ENCODE measurements at places on chromosomes 7 and 10.

GRCh38 chr7:31811650-31812461 is 124.8 kb downstream of the PPP1R17 start:
- DNase-seq: no peak

- DNase-seq: no peak
Measured at GRCh38 chr10:29608476-29609301, 26.1 kb downstream of the SVIL start.

DNA sequence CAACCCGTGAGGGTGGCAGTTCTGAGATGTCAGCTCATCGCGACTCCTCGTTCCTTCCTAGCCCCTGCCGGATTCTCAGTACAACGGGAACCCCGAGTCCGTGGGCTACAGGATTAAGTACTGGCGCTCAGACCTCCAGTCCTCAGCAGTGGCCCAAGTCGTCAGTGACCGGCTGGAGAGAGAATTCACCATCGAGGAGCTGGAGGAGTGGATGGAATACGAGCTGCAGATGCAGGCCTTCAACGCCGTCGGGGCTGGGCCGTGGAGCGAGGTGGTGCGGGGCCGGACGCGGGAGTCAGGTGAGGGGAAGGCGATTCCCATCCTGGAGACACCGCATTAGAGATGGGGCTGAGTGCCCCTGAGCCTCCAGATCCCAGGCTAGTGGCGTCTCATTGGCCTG is 568.1 kb upstream of the FOXK1 start:
- DNase-seq: no peak

DNA sequence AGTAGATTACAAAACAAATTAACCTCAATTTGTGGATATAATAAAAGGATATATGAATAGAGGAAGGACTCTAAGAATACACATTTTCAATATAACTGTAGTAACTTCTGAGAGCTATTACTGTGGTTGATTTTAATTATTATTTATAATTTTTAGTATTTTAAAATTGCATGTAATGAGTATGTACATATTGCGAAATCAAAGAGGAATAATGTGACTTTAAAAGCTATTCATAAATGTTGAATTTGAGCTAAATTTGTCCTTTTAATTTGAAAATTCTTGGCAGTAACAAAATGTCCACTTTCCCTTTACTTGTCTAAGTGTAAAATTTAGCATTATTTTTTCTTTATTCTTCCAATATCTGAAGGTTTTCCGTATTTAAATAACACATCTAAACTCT is 750.6 kb upstream of the PCDH15 start:
- no peak for DNase-seq

GRCh38 chr10:106535304-106535953 is 629.1 kb downstream of the SORCS1 start:
- no peak for DNase-seq

GRCh38 chr7:132500727-132501440 is 75.4 kb downstream of the PLXNA4 start:
- DNase-seq: no peak

GRCh38 chr7:31145339-31145738 is 93.2 kb downstream of the ADCYAP1R1 start:
- no peak for DNase-seq

DNA sequence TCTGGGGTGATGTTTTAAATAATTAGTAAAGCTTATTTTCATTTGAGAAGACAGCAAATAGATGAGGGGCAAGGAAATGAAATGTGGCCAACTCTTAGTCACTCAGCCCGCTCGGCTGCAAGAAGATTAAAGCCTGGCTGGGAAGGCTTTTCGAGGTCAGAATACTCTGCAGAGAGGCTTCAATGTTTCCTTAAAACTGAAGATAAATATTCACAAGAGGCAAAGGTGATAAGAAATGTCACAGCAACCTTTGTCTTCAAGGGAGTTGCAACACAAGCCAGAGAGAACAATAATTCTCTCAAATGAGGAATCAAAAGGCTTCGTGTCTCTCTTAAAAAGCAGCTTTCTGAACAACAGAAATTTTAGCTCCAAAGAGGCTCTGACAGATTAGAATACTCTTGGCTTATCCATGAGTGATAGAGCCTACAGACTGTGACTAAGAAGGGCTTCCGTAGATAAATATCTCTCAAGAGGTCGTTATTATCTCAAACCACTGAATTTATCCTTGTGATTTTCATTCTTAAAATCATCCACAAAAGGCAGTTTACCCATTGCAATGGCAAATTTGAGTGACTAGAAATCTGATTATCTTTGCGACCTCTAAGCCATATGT is 92.5 kb downstream of the KLF6 start:
- DNase-seq: no peak

DNA sequence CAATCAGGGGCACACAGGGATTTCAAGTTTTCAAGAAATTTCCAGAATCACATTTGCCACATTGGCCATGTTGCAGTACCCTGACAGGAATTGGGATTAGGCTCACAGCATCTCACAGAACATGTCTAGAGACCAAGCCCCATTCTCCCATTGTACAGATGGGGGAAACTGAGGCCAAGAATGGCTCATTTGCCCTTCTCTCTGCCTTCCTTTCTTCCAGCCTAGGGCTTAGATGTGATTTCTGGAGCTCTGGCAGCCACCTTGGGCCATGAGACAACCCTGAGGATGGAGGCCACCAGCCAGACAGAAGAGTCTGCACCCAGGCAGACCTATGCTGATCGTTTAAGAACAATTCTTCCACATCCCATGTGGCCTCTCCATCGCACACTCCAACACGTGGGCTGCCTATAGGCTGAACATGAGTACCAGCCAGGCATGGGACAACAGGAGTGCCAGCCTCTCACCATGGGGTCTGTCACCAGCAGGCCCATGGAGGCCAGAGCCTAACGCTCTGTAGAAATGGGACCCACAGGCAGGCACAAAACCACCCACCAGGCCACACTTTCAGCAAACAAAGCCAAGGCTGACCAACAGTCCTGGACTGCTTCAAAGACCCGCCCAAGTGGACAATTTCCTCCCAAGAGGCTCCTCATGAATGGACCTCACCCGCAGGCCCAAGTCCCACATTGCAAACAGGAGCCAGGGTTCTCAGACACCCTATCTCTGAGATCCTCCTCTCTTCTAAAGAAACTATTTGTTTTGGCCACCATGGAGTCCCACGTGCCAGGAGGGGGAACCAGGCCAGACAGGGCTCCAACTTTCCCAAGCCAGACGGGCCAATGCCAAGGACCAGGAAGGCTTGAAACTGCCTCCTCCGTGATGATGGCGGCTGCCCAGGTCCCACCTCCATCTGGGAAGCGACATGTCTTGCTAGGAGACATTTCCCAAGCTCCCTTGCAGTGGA is 20.7 kb downstream of the PDGFA start:
- DNase-seq: no peak

DNA sequence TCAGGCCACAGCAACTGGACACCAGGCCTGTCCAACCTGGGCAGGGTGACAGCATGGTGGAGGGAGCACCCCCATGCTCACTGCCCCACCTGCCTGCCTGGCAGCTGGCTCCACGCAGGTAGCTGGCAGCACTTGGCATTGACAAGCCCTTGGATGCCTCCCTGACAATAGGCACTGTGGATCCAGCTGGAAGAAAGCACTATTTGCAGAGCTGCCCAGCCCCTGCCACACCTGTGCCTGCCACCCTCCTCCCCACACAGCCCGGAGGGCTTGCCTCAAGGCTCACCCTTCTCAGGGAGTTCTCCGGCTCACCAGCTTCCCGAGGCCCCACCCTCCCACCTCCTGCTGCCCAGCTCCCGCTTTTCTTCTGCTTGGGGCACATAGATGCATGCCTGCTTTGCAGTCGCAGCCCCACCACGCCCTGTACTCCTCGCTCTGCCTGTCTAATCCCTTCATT is 160.1 kb downstream of the NEURL1 start:
- no peak for DNase-seq

- DNase-seq: no peak
Measured at GRCh38 chr10:84074521-84074920, 64.8 kb upstream of the GHITM start.

- DNase-seq: no peak
Measured at GRCh38 chr10:5932345-5932744, 42.3 kb downstream of the FBH1 start.

- DNase-seq: no peak
Measured at GRCh38 chr7:111833466-111833865, 271.2 kb upstream of the IMMP2L start.

GRCh38 chr10:61735882-61736281 is 73.2 kb downstream of the CABCOCO1 start:
- no peak for DNase-seq

DNA sequence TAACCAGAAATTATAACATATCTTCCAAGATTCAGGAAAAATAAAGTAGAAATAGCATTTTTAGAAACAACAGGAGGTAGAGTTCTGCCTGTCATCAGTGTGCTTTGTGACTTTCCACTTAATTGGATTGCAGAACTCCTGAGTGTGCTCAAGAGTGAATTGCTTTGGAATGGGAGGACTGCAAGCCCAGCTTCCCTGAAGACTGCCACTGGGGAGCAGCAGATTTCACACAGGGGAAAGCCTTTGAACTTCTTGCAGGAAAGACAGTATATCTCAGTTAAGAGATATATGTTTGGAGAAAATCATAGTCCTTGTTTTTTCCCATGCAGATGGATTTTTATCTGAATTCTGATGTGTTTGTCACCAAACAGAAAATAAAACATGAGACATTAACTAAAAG is 124.5 kb downstream of the TMEM168 start:
- DNase-seq: no peak

- no peak for DNase-seq
Measured at GRCh38 chr10:107554333-107554732, 389.8 kb upstream of the SORCS1 start.

GRCh38 chr7:142405122-142405765 is 147.4 kb upstream of the PRSS58 start:
- no peak for DNase-seq

- DNase-seq: no peak
Measured at GRCh38 chr10:22483132-22483531, 137.8 kb downstream of the SPAG6 start.

DNA sequence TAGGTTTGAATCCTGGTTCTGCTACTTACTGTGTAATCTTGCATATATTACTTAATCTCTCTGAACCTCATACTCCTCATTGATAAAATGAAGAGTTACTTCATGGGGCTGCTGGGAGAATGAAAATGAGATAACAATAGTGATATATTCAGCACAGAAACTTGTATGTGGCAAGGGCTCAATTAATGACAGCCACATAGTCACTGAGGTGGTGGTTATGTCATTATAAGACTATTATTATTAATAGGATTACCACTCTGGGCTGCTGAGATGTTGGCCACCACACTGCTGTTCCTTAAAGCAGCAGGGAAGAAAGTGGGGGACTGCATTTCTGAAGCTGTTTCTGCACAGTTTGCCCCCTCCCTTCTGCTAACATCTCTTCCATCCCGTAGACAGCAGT is 100.4 kb upstream of the PDLIM1 start:
- no peak for DNase-seq

GRCh38 chr7:158734861-158735260 is 30.3 kb upstream of the NCAPG2 start:
- DNase-seq: no peak

DNA sequence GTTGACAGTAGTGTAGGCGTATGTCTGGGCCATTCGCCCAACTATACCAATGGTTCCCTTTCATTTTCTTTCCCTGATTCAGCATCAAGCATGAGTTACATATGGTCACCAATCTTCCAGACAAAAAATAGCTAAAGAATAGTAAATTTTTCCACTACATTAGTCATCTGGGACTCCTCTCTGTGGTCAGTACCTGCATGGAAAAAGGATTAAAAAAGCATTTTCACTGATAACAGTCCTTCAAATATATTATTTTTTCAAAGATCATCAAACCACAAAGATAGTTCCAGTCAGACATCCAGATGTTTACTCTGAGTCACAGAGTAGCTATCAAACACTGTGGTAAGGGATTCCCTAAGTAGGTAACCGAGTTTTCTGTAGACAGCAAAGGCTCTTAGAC is 302.6 kb upstream of the SEMA3D start:
- DNase-seq: no peak

- DNase-seq: no peak
Measured at GRCh38 chr10:63320683-63321082, 145.1 kb downstream of the JMJD1C start.

DNA sequence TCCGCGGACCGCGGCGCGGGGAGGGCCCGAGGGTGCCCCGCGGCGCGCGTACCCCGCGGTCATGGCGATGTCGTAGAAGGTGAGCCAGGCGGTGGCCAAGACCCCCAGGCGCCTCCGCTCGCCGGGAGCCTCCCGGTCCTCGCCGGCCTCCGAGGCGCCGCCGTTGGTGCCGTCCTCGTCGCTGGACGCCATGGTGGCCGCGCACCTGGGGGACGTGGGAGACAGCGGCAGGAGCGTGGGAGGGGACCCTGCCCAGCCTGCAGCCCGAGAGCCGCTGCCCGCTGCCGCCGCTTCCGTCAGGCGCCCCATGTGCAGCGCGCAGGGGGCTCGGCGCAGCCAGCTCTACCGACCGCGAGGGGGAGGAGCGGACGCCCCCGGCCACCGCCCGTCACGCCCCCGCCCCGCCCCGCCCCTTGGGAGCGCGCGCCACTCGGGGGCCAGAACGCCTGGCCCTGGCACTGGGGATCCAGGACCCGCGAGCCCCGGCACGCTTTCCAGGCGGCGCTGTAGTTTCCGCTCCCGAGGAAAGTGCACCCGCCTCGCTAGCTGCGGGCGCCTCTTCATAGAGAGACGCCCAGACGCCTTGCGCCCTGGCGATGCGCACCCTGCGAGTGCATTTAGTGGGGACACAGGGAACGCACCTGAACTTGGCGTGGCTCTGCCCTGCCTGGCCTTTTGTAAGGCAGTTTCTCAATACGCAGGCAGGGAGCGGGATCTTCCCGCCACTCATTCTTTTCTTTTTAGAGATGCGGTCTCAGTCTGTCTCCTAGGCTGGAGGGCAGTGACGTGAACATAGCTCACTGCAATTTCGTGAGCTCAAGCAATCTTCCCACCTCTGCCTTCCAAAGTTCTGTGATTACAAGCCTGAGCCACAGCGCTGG is at the start of gene HACD1:
TSS of gene HACD1 (minus strand) at position 344 of the 881 bp plus-strand sequence. CDS start at position 309, 35 bp downstream.
- no peak for DNase-seq

- DNase-seq: no peak
Measured at GRCh38 chr7:139664434-139664833, 113.4 kb downstream of the HIPK2 start.

DNA sequence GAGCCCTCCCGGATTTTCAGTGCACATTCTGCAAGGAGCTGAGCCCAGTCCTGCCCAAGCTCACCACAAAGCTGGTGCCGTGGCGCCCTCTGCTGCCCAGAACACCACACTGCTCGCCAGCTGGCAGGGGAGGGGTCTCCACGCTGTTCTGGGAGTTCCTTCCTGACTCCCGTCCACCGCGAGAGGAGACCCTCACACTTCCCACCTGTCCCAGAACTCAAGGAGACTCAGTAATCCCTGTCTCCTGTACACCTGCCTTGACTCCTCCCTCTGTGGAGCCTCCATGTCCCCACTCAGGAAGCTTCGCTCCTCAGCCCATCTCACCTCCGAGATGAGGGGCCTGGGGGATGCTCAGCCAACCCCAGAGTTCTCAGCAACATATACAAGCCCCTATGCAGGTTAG is 11.3 kb downstream of the C10orf105 start:
- peak; percentile 50 for DNase-seq

Data from stimulated activated CD4-positive, alpha-beta T cell treated with anti-CD3 and anti-CD28 coated beads, Interleukin-1b, Interleukin-23, amount 100 ng/mL, for 1 hour (primary cell).